ENCODE measurements at places on chromosomes 1 and 21. TPM values are rescaled to one million over a fixed set of nuclear protein-coding genes. Genes with fewer than 3 reads are reported as not detected.

KCNQ4 gene
- total RNA-seq, result 1.9 TPM

TNNI3K gene
- 22.8 TPM for total RNA-seq

S100A1 gene
- total RNA-seq, result 0.94 TPM

TSSK3 gene
- not detected for total RNA-seq

OR10R2 gene
- total RNA-seq, result not detected

PLA2G4A gene
- total RNA-seq, result 0.94 TPM

FHAD1 gene
- 0.94 TPM for total RNA-seq

PIGR gene
- total RNA-seq, result not detected

CD84 gene
- total RNA-seq, result 1.6 TPM

OPTC gene
- total RNA-seq, result not detected

PLA2G2F gene
- not detected for total RNA-seq

HEYL gene
- 0.63 TPM for total RNA-seq

CYYR1 gene
- total RNA-seq, result 1.9 TPM

NCMAP gene
- not detected for total RNA-seq

FCGR1A gene
- total RNA-seq, result 5.6 TPM

MFAP2 gene
- 14.7 TPM for total RNA-seq

IRF6 gene
- total RNA-seq, result not detected

SLC22A15 gene
- 13.1 TPM for total RNA-seq

FMO1 gene
- 3.1 TPM for total RNA-seq

SELE gene
- 0.31 TPM for total RNA-seq

BTBD8 gene
- 68.9 TPM for total RNA-seq

ACTA1 gene
- 1.6 TPM for total RNA-seq

DMBX1 gene
- not detected for total RNA-seq

MMEL1 gene
- 7.8 TPM for total RNA-seq

KRTAP10-1 gene
- not detected for total RNA-seq

CR1L gene
- not detected for total RNA-seq

TMPRSS15 gene
- total RNA-seq, result not detected

CD247 gene
- total RNA-seq, result 3.1 TPM

VWA1 gene
- total RNA-seq, result 4.1 TPM

LRP8 gene
- total RNA-seq, result 216 TPM

SSX2IP gene
- 105 TPM for total RNA-seq

PLA2G2A gene
- not detected for total RNA-seq

MAP3K7CL gene
- total RNA-seq, result 3.8 TPM

PDZK1IP1 gene
- total RNA-seq, result not detected

SNX27 gene
- 117 TPM for total RNA-seq

S100A3 gene
- not detected for total RNA-seq

CSDE1 gene
- total RNA-seq, result 501 TPM

RBP7 gene
- not detected for total RNA-seq

LCE2A gene
- total RNA-seq, result not detected

SYNJ1 gene
- 32.2 TPM for total RNA-seq

RNU1-1 gene
- total RNA-seq, result under 0.01 TPM

WNT9A gene
- 2.8 TPM for total RNA-seq

FAM72C gene
- 0.31 TPM for total RNA-seq

S100A10 gene
- total RNA-seq, result 1.6 TPM

LRRC53 gene
- total RNA-seq, result not detected

DTL gene
- 6.6 TPM for total RNA-seq

CDC14A gene
- total RNA-seq, result 5.9 TPM
